ENCODE measurements at places on chromosomes 4 and X. TPM values are rescaled to one million over a fixed set of nuclear protein-coding genes. Genes with fewer than 3 reads are reported as not detected.

The FHIP1A gene
- polyA plus RNA-seq = not detected

The CSAG1 gene
- polyA plus RNA-seq = not detected

The CYSLTR1 gene
- not detected for polyA plus RNA-seq

The CACNA1F gene
- not detected for polyA plus RNA-seq

The SGMS2 gene
- polyA plus RNA-seq = 0.15 TPM

The TMSB15C gene
- polyA plus RNA-seq = 38.0 TPM

The PHOX2B gene
- not detected for polyA plus RNA-seq

The NPFFR2 gene
- not detected for polyA plus RNA-seq

The COX18 gene
- 18.5 TPM for polyA plus RNA-seq

The PAGE2 gene
- not detected for polyA plus RNA-seq

The OTUD6A gene
- polyA plus RNA-seq = not detected

The CXCL1 gene
- not detected for polyA plus RNA-seq

The SLC25A4 gene
- polyA plus RNA-seq = 139 TPM

The LANCL3 gene
- polyA plus RNA-seq = 0.35 TPM

The IL2RG gene
- polyA plus RNA-seq = not detected

The CPE gene
- 623 TPM for polyA plus RNA-seq

The USP9X gene
- polyA plus RNA-seq = 33.9 TPM

The ERAS gene
- polyA plus RNA-seq = 3.2 TPM

The SLBP gene
- polyA plus RNA-seq = 107 TPM

The SRPX gene
- 0.52 TPM for polyA plus RNA-seq

The SPRY1 gene
- polyA plus RNA-seq = 2.4 TPM

The SSX3 gene
- polyA plus RNA-seq = not detected

The TRIM75 gene
- polyA plus RNA-seq = not detected

The SATL1 gene
- polyA plus RNA-seq = 2.6 TPM

The VCX3A gene
- 0.87 TPM for polyA plus RNA-seq

The CBR4 gene
- 28.3 TPM for polyA plus RNA-seq

The CHIC1 gene
- polyA plus RNA-seq = 15.2 TPM

The PCDH11X gene
- 2.5 TPM for polyA plus RNA-seq

The EDNRA gene
- 0.20 TPM for polyA plus RNA-seq

The SPANXB1 gene
- not detected for polyA plus RNA-seq

The NEUROG2 gene
- 0.58 TPM for polyA plus RNA-seq

The CXorf58 gene
- polyA plus RNA-seq = not detected

The YY2 gene
- 2.4 TPM for polyA plus RNA-seq

The GPR34 gene
- polyA plus RNA-seq = not detected

The SHOX gene
- not detected for polyA plus RNA-seq

The RPS6KA6 gene
- 12.9 TPM for polyA plus RNA-seq

The CSN1S1 gene
- polyA plus RNA-seq = not detected

The CORIN gene
- 0.25 TPM for polyA plus RNA-seq

The STK32B gene
- polyA plus RNA-seq = 42.8 TPM

The UBA1 gene
- polyA plus RNA-seq = 132 TPM

The ETDA gene
- polyA plus RNA-seq = 1.6 TPM

The SMR3B gene
- polyA plus RNA-seq = not detected
